ENCODE measurements at places on chromosomes 5 and 9. TPM values are rescaled to one million over a fixed set of nuclear protein-coding genes. Genes with fewer than 3 reads are reported as not detected.

The INSL4 gene
- not detected for total RNA-seq

The LSM11 gene
- 2.3 TPM for total RNA-seq

The SERF1A gene
- total RNA-seq, result 14.0 TPM

The PLEKHG4B gene
- 0.39 TPM for total RNA-seq

The THBS4 gene
- 0.91 TPM for total RNA-seq

The LHFPL2 gene
- total RNA-seq, result 20.6 TPM

The FAM81B gene
- not detected for total RNA-seq

All from epithelial cell of alveolus of lung (primary cell).